ENCODE measurements at places on chromosomes 12 and 14.

DNA sequence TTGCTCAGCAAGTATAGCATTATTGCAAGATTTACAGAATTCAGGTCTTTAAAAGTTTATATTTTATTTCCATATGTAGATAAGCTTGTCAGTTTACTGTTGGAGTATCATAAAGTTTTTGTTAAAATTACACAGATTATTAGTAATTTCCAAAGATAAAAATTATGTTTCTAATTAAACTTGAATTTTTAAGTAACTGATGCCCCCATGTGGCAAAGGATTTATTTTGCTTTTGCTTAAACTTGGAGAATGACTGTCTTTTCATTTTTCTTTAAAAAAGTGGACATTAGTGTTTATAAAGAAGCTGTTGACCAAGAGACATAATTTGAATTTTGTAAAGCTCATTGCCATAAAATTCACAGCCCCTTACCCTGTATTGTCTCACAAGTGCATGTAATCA, 45.8 kb downstream of the ETNK1 start:
- no peak for DNase-seq

GRCh38 chr14:34833549-34834523, 41.3 kb downstream of the BAZ1A start:
- DNase-seq, result no peak

- no peak for DNase-seq
These were observed 15.3 kb downstream of the DYNC1H1 start for GRCh38 chr14:101979666-101980065.

- DNase-seq, result no peak
These were observed 2.9 kb downstream of the RBM23 start for GRCh38 chr14:22915886-22916521.

DNA sequence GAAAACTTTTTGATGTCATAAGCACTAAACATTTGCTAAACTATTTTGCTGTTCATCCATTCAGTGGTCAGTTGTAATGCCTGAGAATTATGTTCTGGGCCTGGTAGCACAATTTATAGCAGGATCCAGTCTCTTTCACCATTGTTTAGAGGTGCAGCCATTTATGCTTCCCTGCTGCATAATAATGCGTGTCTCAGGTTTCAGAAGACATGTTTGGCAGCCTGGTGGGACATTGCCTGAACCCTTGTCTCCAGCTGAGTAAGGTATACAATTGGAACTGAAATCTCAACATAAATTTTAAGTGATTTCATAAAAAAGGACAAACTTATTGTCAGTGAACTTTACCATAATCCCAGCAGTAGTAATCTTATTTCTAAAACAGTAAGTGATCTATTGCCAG, 94.8 kb downstream of the POLR3B start:
- no peak for DNase-seq

DNA sequence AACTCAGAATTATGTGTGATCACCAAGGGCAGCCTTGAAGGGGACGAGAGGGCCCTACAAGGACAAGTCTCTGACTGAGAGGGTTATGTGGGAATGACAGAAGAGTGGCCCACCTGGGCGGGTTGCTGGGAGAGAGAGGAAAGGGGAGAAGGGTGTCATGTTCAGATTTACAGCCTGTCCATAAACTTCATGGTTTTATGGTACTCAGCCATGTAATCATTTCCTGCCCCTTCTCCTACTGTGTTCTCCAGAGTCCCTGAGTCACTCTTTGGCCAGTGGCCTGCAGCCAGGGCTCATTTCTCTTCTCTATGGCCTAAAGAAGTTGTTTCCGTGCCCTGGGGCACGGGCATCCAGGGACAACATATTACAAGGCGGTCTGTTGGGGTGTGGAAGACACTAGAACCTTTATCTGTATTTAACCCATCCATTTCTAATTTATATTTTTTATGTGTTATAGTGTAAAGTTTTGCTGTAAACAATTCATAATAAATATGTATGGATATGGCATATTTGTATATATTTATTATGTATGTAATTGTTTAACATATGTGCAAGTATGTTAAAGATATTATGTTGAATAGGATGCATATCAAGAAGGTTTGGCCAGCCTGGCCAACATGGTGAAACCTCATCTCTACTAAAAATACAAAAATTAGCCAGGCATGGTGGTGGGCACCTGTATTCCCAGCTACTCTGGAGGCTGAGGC, 26.9 kb downstream of the DDX47 start:
- DNase-seq, result no peak

- DNase-seq, result peak; percentile 78
These were observed 17.4 kb downstream of the RPS6KL1 start for GRCh38 chr14:74905595-74906142.

DNA sequence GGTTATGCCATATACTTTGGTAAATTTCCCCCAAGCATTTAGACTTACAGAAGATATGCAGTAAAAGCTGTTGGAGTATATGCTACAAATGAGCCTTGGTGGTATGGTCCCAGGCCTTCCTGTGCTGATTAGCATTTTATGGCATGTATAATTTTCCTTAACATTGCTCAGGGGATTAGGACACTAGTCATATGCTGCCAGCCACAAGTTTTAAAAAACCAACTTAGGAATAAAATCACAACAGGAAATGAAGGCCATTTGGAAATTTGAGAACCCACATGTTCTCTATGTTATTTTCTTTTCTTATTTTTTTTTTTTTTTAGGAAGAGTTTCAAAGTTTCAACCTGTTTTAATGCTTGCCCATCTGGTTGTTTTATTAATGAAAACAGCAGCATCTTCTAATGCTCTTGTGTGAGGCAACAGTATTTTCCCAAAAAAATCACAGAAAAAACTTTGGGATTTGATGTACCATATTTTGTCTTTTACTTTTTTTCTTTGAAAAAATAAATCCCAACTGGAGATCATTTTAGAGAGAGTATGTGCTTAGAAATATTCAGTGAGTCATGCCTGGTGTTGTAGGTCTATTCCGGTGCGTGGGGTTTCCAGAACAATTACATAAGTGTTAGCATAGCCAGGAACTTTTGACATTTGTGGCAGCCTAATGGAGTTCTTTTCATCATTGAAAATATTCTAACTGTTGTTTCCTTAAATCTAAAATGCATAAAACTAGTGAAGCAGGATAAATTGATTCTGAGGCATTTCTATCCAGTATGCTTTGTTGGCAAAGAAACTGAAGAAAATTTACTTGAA, 21.7 kb upstream of the DUSP6 start:
- DNase-seq, result no peak

DNA sequence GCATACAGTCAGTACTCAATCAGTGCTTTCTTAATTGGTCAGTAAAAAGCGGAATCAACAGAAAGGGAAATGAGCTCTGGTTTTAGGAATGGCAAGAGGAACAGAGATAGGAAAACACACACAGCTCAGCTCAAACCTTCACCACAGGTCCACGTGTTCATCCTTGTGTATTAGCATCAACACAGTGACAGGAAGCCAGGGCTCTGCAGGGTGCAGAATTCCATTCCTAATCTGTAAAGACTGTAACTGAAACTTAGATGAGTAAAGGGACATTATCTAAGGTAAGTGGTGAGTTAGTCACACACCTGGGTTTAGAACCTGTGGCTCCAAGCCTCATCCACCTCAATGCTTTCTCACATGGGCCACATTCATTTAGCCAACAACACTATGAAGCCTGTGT, 1242.2 kb upstream of the TMEM132C start:
- DNase-seq, result no peak

GRCh38 chr12:118874698-118875548, 106.4 kb upstream of the SRRM4 start:
- DNase-seq, result no peak

- DNase-seq, result no peak
These were observed 94.3 kb downstream of the FUT8 start for GRCh38 chr14:65506801-65507200.

DNA sequence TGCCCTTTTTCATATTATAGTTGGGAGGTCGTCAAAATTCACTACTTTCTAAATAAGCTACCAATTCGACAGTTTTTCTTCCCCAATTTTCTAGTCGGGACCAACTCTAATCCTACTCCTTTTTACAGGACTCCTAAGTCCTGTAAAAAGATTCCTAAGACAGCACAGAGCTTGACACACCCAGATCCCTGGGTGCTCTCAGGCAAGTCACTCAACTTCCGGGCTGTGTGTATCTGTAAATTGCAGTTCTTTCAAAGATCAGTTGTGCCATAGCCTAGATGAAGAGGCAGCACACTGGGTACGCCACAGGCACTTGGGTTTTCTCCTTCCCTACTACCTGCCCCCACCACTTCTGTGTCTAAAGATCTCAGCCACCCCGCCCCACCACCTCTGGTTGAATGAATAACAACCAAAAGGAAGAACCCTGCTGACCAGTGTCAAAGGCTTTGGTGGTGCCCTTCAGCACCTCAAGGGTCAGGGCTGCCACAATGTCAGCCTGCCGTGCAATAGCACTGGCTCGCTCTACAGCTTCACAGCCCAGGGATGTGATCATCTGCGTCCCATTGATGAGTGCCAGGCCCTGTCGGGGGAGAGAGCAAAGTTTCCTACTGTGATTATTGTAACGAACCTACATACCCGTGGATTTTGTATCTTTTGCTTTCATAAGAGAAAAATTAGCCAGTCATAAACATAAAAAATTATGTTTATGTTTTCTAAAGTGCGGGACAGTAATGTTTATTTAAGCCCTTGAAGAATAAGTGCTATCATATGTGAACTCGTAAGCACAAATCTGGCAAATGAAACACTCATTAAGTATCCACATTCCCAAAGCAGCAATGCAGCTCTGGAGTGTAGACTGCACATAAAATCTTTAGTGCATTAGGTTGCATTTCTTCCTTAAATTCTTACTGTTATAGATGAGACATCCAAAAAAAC, 9.2 kb downstream of the HAL start:
- DNase-seq, result no peak

DNA sequence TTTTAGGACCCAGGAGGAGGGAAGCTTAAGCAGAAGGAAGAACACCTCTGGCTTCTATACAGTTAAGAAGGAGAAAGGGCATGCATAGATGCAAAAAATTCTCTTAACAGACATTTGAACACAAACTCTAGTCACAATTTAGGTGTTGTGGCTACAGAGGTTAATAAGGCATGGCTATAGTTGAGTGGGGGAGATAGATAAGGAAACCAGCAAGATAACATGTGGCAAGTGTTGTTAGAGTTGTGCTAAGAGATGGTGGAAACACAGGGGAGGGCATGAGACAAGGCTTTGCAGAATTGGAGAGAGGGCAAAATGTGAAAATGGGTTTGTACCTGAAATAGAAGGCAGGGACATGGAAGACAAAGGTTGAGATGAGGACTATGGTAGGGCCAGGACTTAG, 88.9 kb downstream of the MSRB3 start:
- DNase-seq, result no peak

- DNase-seq, result no peak
These were observed 190.2 kb upstream of the HMGA2 start for GRCh38 chr12:65634061-65634460.

- no peak for DNase-seq
These were observed 5.0 kb upstream of the CD4 start for GRCh38 chr12:6784296-6784695.

DNA sequence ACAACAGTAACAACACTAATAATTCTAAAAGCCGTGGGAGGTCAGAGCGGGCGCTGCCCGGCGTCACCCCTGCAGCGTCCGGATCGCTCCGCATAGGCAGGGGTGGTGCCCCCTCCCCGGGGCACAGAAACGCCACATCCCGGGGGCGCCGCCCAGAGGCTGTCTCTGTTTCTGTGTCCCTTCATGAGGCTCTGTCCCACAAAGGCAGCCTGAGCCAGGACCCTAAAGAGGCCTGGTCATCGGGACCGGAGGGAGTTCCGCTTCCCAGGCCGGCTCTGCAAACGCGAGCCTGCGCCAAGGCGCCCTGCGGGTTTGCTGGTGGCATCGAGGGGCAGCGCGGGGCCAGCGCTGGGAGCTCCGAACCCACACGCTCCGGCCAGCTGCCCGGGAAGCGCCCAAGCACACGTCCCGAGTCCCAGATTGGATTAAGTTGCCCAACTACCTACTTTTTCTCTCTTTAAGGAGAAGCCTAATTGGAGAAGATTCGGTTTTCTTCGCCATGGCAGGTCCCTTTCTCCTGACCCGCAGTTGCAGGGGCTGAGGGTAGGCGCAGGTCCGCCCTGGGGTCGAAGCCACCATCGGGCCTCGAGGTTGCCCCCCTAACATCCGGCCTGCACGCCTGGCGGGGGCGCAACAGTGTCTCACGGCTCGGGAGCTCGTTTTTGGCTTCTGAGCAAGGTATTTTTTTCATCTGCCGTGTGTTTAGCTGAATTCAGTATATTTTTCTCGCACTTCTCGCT, 421.7 kb downstream of the VRK1 start:
- peak; percentile 18 for DNase-seq

DNA sequence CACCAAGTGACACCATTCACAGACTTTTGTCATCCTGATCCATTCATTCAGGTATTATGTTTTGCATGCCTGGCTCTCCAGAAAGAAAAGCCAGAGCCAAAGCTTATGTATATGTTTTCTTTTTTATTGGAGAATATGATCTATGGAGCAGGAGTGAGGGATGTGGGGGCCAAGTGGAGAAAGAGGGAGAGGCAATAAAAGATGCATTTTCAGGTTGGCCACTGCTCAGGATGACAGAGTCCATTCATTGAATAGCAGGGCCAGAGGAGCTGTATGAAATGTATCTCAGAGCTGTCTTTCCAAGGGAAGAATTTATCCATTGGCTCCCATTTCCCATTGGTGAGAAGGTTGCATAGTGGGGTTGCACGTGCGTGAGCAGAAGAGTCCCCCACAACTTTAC, 416.1 kb downstream of the ATP23 start:
- no peak for DNase-seq

DNA sequence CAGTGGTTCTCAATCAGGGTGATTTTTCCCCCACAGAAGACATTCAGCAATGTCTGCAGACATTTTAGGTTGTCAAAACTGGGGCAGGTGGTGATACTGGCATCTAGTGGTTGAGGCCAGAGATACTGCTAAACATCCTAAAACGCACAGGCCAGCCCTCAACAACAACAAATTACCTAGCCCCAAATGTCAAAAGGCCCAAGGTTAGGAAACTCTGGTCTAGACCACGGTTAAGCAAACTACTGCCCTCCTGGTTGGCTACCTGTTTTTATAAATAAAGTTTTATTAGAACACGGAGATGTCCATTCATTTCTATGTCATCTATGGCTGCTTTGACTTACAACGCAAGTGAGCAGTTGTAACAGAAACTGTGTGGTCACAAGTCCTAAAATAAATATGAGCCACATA, 186.7 kb downstream of the EFCAB11 start:
- no peak for DNase-seq
